ENCODE measurements at places on chromosomes 6 and 20.

DNA sequence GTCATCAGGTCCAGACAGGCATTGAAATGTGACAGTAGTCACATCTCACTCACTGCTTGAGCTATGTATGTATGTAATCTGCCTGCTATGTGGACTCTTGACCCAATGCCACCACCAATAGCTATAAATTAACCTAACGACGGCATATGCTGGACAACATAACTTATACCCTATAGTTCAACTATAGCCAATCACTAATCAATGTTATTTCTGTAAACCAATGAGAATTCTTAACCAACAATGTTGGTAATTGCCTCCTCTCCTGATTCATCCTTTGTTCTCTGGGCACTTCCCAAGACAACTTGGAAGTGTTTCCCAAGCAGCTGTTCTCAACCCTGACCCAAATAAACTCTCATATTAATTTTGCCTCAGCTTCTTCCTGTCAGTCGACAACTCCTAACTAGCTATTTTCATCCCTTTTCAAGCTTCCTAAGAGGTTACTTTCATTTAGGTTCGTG is 24.1 kb upstream of the SERPINB1 start:
- DNase-seq: no peak

GRCh38 chr6:112065426-112065986 is 11.6 kb downstream of the CCN6 start:
- DNase-seq: no peak

DNA sequence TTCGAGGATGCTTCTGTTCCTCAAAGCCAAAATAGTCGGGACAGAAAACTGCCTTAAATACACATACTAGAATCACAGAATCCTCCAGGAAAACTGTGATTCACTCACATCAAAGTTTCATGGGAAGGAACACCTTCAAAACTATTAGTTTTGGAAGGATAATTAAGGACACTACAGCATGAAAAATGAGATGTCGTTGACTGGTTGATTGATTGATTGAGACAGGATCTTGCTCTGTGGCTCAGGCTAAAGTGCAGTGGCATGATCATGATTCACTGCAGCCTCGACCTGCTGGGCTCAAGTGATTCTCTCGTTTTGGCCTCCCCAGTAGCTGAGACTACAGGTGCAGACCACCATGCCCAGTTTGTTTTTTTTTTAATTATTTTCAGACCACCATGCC is 25.7 kb upstream of the MAP3K4 start:
- DNase-seq: no peak

DNA sequence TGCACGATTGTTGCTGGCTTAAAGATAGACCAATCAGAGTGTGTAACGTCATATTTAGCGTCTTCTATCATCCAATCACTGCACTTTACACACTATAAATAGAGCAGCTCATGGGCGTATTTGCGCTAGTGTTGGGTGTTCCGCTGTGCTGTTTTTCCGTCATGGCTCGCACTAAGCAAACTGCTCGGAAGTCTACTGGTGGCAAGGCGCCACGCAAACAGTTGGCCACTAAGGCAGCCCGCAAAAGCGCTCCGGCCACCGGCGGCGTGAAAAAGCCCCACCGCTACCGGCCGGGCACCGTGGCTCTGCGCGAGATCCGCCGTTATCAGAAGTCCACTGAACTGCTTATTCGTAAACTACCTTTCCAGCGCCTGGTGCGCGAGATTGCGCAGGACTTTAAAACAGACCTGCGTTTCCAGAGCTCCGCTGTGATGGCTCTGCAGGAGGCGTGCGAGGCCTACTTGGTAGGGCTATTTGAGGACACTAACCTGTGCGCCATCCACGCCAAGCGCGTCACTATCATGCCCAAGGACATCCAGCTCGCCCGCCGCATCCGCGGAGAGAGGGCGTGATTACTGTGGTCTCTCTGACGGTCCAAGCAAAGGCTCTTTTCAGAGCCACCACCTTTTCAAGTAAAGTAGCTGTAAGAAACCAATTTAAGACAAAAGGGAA is 57.9 kb downstream of the TRIM38 start:
- DNase-seq: peak; percentile 61

GRCh38 chr20:16405254-16405653 is 168.0 kb downstream of the KIF16B start:
- no peak for DNase-seq

GRCh38 chr6:44386929-44387345 is 569 bp upstream of the CDC5L start:
- DNase-seq: no peak

DNA sequence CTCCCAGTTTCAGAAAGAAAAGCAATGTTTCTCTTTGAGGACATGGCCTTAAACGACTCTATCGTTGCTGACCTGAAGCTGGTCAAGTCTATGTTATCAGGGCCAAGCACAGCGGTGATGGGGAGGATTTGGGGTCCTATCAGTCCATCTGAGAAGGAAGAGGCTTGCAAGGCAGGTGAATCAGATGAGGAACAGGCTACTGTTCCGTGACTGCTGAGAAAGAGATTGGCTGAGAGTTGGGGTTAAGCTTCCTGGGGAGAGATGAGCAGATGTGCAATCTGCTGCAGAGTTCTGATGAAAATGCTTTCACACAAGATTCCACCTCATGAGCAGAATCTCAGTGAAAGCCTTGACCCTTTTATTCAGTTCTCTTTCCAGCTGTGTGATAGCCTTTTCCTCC is 168.3 kb upstream of the STMND1 start:
- no peak for DNase-seq

DNA sequence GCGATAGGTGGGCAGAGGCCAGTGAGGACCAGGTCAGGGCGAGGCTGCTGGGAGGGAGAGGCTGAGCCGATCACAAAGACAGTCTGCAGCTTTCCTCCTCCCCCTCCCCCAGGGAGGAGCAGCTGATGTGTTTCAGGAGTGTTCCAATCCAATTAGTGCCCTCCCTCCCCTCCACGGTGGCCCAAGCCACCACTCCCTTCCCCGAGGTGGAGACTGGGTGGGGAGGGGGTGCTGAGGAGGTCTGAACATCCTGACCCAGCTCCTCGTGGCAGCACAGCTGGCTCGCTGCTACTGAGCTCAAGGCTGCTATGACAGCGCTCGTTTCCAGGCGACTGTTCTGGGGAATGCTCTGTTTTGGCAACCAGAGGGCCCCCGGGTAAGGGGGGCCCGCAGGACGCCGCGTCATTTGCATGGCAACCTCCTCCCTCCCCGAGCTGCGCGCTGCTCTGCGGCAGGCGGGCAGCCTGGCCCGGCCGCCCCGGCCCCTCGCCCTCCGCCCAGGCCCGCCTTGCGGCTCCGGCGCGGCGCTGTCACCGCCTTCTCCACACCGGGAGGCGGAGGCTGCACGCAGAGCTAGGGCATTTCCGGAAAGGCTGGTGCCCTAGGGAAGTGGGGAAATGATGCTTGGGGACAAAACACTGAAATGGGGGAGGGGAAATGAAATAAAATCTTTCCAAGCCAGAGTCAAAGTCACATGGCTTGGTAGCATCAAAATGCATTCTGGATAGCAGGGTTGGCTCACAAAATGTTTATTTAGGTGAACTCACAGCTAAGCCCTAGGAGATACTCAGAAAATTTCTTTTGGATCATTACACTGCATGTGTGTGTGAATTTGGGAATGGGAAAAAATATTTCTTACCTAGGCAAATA is 67.4 kb upstream of the PIM1 start:
- peak; percentile 87 for DNase-seq

- DNase-seq: peak; percentile 47
These were observed 10.4 kb downstream of the SRXN1 start for GRCh38 chr20:642398-643174.

GRCh38 chr20:4688305-4688704 is 33.4 kb upstream of the PRND start:
- no peak for DNase-seq

DNA sequence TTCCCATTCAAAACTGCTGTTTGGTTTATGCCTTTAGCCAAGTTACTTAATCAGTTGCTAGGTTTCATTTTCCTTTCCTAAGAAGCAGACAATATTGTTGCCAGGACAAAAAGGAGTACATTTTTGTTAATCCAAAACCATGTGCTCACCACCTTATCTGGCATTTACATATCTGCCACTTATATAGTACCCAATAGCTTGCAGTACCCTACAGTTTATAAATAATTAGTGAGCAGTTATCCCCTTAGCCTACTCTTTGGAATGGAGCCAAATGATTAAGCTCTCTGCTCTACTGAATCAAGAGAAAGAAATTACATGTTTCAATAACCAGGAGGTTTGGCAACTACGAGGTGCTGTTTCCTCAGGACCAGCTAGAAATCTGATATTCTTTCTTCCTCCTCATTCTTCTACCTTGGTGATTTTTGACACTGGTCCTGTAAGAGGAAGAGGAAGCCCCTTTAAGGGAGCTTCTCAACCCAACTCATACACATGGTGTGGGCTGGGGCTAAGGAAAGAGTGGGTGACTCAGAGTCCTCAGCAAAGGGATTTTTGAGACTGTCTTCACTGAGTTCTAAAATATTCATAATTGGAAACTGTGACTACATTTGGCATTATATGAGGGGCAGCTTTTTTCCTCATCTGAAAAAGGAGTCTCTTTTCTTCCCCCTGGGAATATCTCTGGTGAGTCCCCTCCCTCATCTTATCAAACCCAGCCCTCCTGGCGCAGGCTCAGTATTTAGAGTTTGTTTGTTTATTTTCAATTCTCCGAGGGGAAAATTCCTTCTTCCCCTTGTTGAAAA is 1.5 kb downstream of the ZNFX1 start:
- no peak for DNase-seq

- DNase-seq: peak; percentile 23
These were observed 35.3 kb downstream of the TOX2 start for GRCh38 chr20:43949741-43950618.

- no peak for DNase-seq
These were observed 28.6 kb downstream of the C6orf89 start for GRCh38 chr6:36914227-36914794.

GRCh38 chr6:76719449-76719848 is 647.0 kb upstream of the IMPG1 start:
- DNase-seq: no peak

DNA sequence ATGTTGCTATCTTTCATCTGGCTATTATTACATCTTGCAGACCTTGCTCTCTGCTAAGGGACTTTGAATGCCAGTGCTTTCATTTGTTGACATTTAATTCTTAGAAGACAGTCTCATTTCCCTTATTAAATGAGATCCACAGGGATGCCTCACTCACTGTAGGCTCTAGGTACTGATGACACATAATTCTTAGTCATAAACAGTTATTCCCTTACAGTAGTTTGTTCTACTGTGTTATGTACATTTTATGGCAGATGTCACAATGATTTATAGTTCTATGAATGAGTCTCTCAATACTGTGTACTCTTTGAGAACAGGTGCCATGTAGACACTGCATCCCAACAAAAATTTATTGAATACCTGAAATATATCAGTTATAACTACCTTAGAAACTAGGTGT is 70.3 kb downstream of the FAM83B start:
- DNase-seq: no peak

GRCh38 chr20:49557449-49557848 is 10.5 kb downstream of the PTGIS start:
- no peak for DNase-seq

DNA sequence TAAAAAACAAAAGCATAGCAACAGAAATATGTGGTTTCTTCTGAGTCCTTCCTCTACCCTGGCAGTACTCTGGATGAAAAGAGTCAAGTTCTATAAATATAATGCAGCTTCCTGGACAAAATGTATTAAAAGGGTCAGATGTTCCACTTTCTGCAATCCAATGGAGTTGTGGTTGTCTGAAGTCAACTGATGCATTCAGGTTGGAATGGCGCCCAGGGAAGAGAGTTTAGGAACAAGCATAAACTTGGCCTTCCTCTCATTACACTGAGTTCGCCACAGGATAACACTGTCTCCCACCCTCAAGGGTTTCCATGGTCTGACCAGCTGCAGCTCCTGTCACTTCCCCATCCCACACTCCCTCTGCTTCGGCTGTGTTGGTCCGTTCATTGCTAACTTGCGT is 66.4 kb downstream of the PLEKHG1 start:
- no peak for DNase-seq

- DNase-seq: no peak
These were observed 44.2 kb upstream of the ZBP1 start for GRCh38 chr20:57664476-57664875.

DNA sequence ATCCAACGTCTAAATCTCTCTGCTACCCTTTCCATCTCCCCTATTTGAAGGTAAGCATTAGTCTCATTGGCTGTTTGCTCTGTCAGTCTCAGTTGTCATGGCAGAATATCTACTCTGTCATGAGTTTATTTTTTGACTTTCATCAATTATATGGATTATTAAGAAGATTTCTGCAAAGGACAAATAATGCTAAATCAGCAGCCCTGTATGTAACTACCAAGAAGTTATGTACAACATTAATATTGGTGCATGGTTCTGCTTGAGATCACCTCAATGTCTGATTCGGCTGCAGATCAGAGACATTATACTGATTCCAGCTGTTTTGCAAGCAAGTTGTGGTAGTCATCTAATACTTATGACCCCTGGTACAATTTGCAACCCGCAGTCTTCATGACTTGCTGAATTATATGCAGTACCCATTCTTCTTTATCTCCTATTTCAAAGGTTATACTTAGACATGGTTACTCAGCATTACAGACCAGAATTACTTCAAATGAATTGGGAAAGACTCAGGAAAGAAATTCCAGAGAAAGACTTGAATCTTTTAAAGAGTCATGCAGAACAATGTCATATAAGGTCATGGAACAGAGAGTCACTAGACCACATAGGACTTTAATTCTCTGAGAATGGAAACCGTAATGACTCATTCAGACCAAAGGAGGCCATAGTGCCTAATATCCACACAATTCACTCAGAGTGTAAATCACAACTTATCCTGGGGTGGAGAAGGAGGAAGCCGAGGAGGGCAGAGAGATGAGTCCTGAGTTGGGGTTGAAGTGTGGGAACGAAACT is 201.4 kb downstream of the IBTK start:
- no peak for DNase-seq

GRCh38 chr20:45833883-45834796 is 541 bp downstream of the SNX21 start:
- DNase-seq: no peak

- no peak for DNase-seq
These were observed 932.7 kb downstream of the TFAP2A start for GRCh38 chr6:9482030-9482738.

DNA sequence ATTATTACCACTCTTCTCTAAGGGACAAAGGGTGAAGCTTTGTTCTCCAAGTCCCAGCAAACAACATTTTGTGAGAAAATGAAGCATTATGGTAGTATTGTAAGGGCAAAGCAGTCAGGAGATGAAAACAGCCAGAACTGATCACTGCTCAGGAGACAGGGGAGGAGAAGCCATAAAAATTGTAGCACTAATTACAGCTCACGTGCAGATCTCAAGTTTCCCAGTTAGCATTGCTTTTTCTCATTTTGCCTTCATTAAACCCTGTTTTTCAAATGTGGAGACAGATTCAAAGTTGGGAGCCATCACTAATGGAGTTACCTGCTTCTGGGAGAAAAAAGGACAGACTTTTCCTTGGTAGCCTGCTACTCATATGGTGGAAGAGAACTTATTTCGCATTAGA is 210.9 kb upstream of the PDE10A start:
- no peak for DNase-seq

DNA sequence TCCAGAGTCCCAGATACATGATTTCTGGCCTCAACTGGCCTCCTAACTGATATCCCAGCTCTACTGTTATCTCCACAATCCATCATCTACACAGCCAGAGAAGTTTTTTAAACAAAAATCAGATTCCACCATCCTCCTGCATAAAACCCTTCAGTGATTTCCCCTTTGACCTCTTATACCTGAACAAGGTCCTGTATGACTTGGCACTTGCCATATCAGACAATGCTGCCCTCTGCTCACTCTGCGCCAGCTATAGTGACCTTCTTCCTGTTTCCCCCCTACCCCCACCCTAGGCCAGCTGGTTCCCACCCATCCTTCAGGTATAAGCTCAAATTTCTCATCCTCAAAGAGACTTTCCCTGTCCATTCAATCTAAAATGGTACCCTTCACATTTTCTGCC is 322.2 kb downstream of the PKHD1 start:
- no peak for DNase-seq
